ENCODE measurements at places on chromosomes 1 and 21.

- no peak for DNase-seq
Measured at GRCh38 chr1:237852342-237852741, 38.4 kb downstream of the ZP4 start.

GRCh38 chr21:45910548-45911221 is 70.9 kb upstream of the COL6A1 start:
- DNase-seq: no peak

- DNase-seq: no peak
Measured at GRCh38 chr1:12405325-12406210, 175.7 kb downstream of the VPS13D start.

DNA sequence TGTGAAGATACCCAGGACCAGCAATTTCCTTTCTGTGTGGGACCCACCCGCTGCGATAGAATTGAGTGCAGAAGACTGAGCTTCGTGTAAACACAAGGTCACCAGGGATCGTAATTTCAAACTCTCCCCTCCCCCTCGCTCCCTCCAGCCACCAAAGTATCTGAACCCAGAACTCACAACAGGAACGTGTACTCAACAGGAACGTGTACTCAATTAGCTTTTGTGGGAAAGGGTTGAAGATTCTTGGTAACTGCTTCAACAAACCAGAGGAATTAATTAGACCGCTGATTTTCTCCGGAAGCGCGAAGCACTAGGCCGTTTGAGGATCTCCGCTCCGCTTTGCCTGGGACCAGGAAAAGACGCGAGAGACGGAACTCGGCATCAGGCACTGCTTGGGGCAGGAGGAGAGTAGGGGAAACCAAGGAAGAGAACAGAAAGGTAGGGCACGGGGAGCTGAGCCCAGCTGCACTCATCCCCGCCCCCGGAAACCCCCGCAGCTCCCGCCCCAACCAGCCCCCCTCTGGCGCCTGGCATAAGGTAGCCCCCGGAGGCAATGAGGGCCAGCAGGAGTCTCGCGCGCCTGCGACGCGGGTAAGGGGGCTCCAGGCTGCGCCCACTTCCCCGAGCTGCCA is 453 bp downstream of the DRAM2 start:
- DNase-seq: peak; percentile 58

DNA sequence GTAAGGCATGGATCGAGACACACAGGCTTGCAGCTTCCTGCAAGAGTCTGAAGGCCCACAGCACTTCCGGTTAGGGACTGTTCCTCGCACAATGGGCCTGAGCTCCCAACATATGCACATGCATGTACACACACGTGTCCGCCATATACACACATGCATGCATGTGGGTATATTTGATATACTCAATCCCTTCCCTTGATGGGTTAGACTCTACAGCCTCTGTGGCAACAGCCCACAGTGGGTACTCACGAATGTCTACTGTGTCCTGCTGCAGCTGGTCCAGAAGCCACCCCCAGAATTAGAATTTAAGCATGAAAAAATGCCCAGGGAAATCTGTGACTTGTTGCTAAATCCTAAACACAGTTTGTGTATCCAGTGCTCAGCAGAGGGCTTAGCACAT is 9.9 kb downstream of the F3 start:
- no peak for DNase-seq

- no peak for DNase-seq
Measured at GRCh38 chr1:93699503-93700168, 18.0 kb upstream of the BCAR3 start.

GRCh38 chr1:22383526-22384294 is 67.9 kb upstream of the ZBTB40 start:
- DNase-seq: no peak

DNA sequence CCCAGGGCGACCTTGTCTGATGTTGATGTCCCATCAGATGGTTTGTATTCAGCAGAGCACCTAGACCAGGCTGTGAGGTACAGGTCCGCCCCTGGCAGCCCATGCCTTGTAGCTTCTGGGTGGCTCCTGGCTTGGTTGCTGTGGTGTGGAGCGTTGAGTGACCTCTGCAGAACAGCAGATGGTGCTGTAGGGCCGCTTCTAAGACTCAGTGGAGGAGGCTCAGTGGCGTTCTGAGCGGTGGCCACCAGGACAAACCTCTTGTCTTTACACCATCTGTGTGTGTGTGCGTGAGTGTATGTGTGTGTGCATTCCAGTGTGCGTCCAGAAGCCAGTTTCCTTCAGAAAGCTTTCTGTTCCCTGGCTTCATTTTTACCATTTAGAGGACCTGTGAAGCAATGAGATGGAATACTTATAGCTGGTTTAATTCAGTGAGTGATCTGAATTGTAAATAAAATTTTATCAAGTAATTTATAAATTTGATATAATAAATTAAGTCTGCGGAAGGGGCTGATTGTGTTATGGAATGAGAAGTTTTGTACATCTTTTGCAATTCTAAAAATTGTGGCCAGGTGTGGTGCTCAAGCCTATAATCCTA is 66.1 kb downstream of the ADARB1 start:
- peak; percentile 11 for DNase-seq

- no peak for DNase-seq
Measured at GRCh38 chr1:50251702-50252101, 143.0 kb downstream of the ELAVL4 start.

GRCh38 chr1:26690576-26691031 is 5.2 kb upstream of the ARID1A start:
- no peak for DNase-seq

GRCh38 chr1:25561421-25562100 is 18.2 kb downstream of the LDLRAP1 start:
- no peak for DNase-seq

DNA sequence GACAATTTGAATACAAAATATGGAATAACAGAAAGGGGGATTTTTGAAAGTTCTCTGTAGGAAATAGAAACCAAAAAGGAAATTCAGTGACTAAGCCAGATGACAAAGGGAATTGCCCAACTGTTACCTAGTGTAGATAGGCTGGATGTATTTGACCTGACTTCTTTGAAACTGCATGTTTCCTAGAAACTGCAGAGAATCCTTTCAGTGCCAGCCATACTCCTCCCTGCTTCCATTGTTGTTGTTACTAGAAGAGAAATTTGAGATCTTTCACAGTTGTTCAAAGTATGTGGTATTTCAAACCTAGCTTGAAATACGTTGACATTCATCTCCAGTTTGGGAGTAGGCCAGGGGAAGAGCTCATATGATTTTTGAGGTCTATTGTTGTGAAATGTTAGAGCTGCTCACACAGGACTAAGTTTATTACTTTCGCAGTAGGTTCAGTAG is 1.8 kb upstream of the GBP5 start:
- DNase-seq: no peak

All from activated CD4-positive, CD25-positive, alpha-beta regulatory T cell (primary cell).